Gastroesophageal sphincter (tissue), 4 donors: ENCODE measurements at places on chromosomes 2 and 18. TPM values are rescaled to one million over a fixed set of nuclear protein-coding genes. Genes with fewer than 3 reads are reported as not detected.

DOK6 gene
- total RNA-seq: 3.4 TPM

MOGAT1 gene
- total RNA-seq: not detected

LRRC30 gene
- not detected for total RNA-seq

POU3F3 gene
- 13.5 TPM for total RNA-seq

NBEAL1 gene
- total RNA-seq: 53.1 TPM

SMYD1 gene
- total RNA-seq: 37.0 TPM

TTC31 gene
- total RNA-seq: 27.2 TPM

KCNIP3 gene
- total RNA-seq: 14.4 TPM
